HT1080 (cell line): ENCODE measurements at places on chromosomes 13 and 19. TPM values are rescaled to one million over a fixed set of nuclear protein-coding genes. Genes with fewer than 3 reads are reported as not detected.

The SWSAP1 gene
- total RNA-seq: 1.3 and 1.8 TPM in 2 replicates

The CCNA1 gene
- total RNA-seq: 0.03 and 0.18 TPM in 2 replicates

The EPN1 gene
- total RNA-seq: 97.4 and 122 TPM in 2 replicates

The AMH gene
- 7.2 and 10.6 TPM in 2 replicates for total RNA-seq

The MAMSTR gene
- 0.35 TPM in 1 of 2 replicates, not detected in the other for total RNA-seq
